ENCODE measurements at places on chromosomes 5 and 9. TPM values are rescaled to one million over a fixed set of nuclear protein-coding genes. Genes with fewer than 3 reads are reported as not detected.

The PCDH1 gene
- under 0.01 TPM for total RNA-seq

The LRRC14B gene
- not detected for total RNA-seq

The CCL27 gene
- total RNA-seq: not detected

The COMMD10 gene
- total RNA-seq: 14.3 TPM

The TNFSF8 gene
- not detected for total RNA-seq

The AGXT2 gene
- total RNA-seq: not detected

The LIFR gene
- total RNA-seq: 19.5 TPM

The CCDC192 gene
- not detected for total RNA-seq

The SLC28A3 gene
- 0.16 TPM for total RNA-seq

The STC2 gene
- 727 TPM for total RNA-seq

The ZBTB5 gene
- 4.7 TPM for total RNA-seq

The FGF10 gene
- total RNA-seq: 0.79 TPM

The SHOC1 gene
- not detected for total RNA-seq

The FKTN gene
- total RNA-seq: 12.9 TPM

The OR1J2 gene
- not detected for total RNA-seq

The FAM200C gene
- total RNA-seq: 3.0 TPM

The SLU7 gene
- total RNA-seq: 110 TPM

The PRRX2 gene
- 21.5 TPM for total RNA-seq

The CAMK4 gene
- 3.5 TPM for total RNA-seq

The NEUROG1 gene
- not detected for total RNA-seq

The SHISAL2B gene
- total RNA-seq: 0.16 TPM

The CTXN3 gene
- total RNA-seq: not detected

The DMGDH gene
- total RNA-seq: 5.1 TPM

The ROR2 gene
- 5.8 TPM for total RNA-seq

The ZNF454 gene
- 2.8 TPM for total RNA-seq

The CCNJL gene
- total RNA-seq: under 0.01 TPM

The SURF1 gene
- 32.8 TPM for total RNA-seq

The PCDHGA3 gene
- 1.9 TPM for total RNA-seq

The TAF1L gene
- under 0.01 TPM for total RNA-seq

The C7 gene
- total RNA-seq: 0.26 TPM

The SOX30 gene
- total RNA-seq: not detected

The LCN9 gene
- total RNA-seq: not detected

The PCDHA12 gene
- total RNA-seq: under 0.01 TPM

The TSSK1B gene
- total RNA-seq: 0.16 TPM

The AUH gene
- 39.1 TPM for total RNA-seq

The LRRC19 gene
- not detected for total RNA-seq

The EQTN gene
- not detected for total RNA-seq

The BTNL9 gene
- total RNA-seq: not detected

The TLX3 gene
- total RNA-seq: not detected

The SNCAIP gene
- 0.16 TPM for total RNA-seq

The TAF11L5 gene
- total RNA-seq: not detected

The PCDHA9 gene
- 0.16 TPM for total RNA-seq

The OR1J1 gene
- not detected for total RNA-seq

The GRXCR2 gene
- not detected for total RNA-seq

The OR13F1 gene
- not detected for total RNA-seq

The STK32A gene
- total RNA-seq: 0.09 TPM

The UNC13B gene
- 25.5 TPM for total RNA-seq

The PCDHGC5 gene
- total RNA-seq: 3.5 TPM

The C5orf58 gene
- total RNA-seq: not detected

The C5orf52 gene
- total RNA-seq: not detected

The FOXD4L3 gene
- not detected for total RNA-seq

The LCN1 gene
- not detected for total RNA-seq
